T-helper 9 cell (primary cell): ENCODE measurements at places on chromosomes 7 and 10.

GRCh38 chr10:130341356-130341755, 205.2 kb downstream of the GLRX3 start:
- no peak for DNase-seq

DNA sequence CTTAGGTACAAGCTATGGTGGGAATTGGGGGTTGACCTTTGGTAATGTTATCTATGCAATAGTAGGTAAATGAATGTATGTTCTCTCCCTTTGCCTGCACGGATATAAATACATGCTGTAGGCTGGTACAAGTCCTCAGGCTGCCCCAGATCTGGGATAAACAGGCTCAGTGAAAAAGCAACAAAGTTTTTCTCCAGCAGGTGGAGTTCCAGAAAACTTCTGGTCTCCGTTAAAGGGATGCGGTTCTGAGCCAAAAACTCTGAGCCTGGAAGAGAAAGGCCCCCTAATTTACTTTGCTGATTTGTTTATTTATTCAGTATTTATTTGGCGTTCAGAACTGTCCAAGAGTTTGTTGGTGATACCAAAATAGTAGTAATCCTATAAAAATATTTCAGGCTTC, 204.7 kb downstream of the ADRA2A start:
- DNase-seq, result no peak

GRCh38 chr10:114729103-114729659, 71.1 kb upstream of the ABLIM1 start:
- DNase-seq, result no peak

DNA sequence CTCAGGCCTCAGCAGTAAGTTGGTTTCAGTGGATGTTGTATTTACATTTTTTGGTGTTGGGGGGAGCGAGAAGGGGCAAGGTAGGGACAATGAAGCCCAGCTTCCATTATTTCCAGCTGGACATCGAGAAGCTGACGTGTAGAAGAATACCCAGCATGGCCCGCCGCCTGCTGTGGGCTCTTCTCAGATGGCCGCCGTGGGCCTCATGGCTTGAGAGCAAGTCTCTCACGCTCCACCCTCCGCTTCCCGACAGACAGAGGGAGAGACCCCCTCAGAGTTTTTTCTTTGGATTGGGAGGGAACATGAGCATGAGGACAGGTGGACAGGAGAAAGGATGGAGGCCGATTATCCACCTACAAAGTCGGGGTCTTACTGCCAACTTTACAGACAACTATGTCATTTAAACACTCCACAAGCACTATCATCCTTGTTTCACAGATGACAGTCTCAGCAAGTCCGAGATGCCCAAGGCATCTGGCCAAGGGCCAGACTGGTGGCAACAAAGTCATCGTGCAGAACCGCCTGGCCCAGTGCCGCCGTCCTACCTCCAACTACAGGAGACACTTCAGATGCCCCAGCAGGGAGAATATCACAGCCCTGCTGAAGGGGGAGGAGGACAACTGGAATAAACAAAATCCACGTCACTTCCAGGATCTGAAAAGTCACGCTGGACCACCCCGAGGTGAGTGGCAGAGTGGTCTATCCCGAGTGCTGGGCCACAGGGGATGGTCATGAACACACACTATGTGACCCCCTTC, 195.9 kb downstream of the DIP2C start:
- no peak for DNase-seq

DNA sequence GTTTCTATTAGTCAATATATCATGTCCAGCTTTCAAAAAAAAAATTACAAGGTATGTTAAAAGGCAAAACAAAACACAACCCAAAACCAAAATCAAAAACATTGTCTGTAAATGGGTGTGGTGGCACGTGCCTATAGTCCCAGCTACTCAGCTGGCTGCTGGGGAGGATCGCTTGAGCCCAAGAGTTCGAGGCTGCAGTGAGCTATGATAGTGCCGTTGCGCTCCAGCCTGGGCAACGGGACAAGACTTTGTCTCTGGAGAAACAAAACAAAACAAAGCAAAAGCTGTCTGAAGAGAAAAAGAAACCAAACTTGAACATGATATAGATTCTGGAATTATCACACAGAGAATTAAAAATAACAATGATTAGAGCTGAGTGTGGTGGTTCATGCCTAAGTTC, 10.3 kb upstream of the CPA5 start:
- no peak for DNase-seq

GRCh38 chr7:5422396-5423305, 983 bp downstream of the TNRC18 start:
- DNase-seq, result no peak

- DNase-seq, result no peak
Observed at GRCh38 chr10:31622978-31623377, 304.0 kb downstream of the ZEB1 start.

DNA sequence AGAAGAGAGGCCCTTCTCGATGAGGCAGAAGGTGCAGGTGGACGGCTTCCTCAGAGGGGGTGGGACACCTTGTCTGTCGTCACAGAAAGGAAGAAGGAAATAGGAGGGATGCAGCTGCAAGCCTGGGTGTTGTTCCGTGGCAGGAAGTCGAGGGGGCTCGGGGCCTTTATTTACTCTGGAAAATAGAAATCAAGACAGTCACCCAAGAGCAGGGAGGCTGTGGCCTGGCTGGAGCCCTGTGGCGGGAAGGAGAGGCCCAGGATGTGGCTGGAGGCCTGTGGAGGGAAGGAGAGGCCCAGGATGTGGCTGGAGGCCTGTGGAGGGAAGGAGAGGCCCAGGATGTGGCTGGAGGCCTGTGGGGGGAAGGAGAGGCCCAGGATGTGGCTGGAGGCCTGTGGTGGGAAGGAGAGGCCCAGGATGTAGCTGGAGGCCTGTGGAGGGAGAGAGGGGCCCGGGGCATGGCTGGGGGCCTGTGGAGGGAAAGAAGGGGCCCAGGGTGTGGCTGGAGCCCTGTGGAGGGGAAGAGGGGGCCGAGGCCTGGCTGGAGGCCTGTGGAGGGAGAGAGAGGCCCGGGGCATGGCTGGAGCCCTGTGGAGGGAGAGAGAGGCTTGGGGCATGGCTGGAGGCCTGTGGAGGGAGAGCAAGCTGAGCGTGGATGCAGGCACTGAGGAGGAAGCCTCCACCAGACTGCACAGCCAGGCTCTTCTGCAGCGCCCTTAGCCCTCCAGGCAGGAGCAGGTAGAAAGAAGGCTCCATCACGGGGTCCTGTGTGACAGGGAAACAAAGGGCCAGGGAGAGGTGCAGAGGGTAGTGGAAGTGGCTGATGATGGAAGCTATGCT, 97.3 kb upstream of the SFMBT2 start:
- no peak for DNase-seq

DNA sequence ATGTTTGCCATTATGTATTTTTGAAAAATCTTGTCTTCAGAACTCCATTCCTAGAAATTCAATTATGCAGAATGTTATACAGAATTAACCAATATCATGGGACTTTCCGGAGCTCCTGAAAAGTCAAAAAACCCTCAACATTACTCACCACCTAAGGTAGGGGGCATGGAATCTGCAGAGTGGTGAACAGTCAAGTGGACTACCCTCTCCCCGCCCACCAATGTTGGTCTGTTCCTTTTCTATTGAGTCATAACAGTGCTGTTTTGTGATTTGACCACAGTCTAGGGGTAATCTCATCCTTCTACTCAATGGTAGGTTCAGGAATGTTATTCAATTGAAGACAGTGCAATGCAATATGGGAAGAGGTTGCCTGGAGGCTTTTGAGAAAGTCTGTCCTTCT, 130.5 kb upstream of the HABP2 start:
- DNase-seq, result no peak

- DNase-seq, result no peak
Observed at GRCh38 chr10:77909749-77910375, 16.7 kb downstream of the DLG5 start.

DNA sequence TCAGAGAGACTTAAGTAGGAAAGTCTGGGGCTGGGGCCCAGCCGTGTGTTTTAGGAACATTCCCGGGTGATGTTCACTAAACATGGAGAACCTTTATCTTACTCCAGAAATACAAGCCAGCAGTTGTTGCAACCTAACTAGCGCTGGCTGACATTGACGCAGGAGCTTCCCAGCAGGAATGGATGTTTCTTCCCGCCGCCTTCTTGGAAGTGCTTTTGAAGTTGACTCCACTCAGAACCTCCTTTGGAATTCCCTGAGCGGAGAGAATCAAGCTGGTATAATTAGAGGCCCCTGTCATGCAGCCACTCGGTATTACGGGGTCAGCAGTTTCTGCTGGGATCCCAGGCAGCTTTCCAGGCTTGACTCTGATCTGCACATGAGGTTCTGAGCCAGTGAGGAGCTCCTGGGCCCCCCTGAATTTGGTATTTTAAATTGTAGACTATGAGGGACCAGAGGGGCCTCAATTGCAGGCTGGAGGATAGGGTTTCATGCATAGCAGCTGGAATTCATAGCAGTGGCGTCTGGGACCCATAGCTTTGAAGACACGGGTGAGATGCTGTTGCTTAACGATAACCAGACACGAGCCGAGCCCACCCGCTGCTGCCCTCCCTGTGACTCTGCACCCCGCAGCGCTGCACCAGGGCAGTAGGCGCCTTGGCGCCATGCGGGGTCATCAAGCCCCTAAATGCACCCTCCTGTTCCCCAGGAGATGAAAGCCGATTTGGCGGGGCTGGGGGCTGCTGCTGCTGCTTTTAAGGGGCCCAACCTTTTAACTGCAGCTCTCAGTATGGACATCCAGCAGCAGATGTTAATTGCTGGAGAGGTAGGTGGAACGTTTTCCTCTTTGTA, 61.8 kb downstream of the EEPD1 start:
- no peak for DNase-seq

- DNase-seq, result no peak
Observed at GRCh38 chr7:83119026-83119382, 43.7 kb downstream of the PCLO start.

DNA sequence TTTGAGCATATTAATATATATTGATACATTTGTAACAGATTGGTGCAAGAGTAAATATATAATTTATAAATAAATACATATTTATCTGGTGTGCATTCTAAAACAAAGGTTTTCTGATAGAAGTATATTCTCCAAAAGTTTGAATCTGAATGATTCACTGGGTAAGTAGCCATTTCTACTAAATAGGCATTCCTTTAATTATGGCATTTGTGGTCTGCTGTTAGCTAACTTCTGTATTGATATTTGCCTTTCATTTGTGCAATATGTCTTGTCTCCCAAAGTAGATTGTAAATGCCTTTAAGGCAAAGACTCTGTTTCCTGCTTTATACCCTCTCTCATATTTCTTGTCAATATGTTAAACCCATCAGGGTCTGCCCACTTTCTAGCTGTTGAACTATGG, 11.1 kb upstream of the ARID5B start:
- DNase-seq, result no peak

GRCh38 chr10:43151371-43151770, 13.1 kb downstream of the CSGALNACT2 start:
- DNase-seq, result no peak

DNA sequence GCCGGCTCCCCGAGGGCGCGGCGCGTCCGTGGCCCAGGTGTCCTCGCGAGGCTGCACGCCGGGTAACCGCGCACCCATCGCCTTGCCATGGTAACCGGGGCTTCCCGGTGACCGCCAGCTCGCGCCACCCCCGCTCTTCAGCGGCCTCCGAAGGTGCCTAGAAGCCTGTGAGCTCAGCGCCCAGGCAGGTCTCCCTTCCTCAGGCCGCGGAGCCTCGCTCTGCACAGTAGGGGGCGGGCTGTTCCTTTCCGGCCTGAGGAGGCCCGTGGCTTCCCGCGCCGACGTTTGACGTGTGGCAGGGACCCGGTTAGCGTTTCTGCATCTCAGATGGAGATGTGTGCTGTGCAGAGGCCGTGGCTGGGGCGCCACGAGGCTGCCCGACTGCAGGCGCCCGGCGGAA, 117.1 kb downstream of the DYNC2I1 start:
- DNase-seq, result peak; percentile 38

DNA sequence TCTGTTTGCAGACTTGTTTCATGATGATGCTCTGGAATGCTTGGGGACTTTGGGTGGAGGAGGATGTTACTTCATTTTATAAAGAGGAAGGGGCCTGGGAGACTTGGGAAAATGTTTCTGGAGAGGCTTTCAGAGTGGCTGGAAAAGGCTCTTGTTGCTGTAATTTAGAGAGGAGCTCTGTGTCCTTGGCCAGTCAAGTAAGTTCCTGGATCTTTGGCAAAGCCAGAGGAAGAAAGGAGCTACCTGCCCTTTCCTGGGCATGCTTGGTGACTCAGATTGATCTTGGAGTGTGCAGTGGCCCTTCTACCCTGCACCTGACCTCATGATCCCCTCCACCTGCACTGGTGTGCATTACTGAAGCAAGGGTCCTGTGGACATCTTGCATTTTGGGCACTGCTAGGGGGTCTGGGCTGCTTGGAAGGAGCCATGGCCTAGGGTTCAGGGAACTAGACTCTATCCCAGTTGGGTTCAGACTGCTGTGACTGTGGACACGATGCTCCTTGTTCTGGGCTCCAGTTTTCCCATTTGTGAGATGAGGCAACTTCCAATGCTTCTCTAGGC, 56.1 kb downstream of the ADCYAP1R1 start:
- no peak for DNase-seq

DNA sequence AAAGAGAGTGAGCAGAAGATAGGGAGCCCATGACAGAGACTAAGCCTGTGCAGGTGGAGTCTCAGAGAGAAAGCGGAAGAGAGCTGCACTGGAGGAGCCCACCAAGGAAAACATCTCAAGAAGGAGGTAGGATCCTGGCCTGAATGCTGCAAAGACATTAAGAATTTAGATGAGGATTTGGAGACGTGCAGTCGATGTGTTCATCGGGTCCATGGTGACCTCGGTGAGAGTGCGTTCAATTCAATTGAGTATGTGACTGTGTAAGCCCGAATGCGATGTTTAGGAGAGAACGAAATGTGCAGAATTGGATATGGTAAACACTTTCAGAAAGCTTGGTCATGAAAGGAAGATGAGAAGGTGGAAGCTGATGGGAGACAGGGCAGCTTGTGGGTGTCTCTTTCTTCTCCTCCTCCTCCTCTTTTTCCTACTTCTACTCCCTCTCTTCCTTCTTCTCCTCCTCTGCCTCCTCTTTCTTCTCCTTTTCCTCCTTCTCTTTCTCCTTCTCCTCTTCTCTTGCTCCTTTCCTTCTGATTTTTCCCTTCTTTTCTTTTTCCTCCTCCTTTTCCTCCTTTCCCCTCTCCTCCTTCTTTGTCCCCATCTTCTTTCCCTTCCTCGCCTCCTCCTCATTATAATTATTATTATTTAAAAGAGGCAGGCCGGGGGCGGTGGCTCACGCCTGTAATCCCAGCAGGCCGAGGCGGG, 276.0 kb downstream of the RPS24 start:
- no peak for DNase-seq

GRCh38 chr7:2018569-2019460, 213.9 kb downstream of the MAD1L1 start:
- DNase-seq, result no peak
